Stimulated activated CD8-positive, alpha-beta memory T cell treated with anti-CD3 and anti-CD28 coated beads, Interleukin-7, amount 100 ng/mL, for 1 hour (primary cell): ENCODE measurements at places on chromosomes 2 and 18.

DNA sequence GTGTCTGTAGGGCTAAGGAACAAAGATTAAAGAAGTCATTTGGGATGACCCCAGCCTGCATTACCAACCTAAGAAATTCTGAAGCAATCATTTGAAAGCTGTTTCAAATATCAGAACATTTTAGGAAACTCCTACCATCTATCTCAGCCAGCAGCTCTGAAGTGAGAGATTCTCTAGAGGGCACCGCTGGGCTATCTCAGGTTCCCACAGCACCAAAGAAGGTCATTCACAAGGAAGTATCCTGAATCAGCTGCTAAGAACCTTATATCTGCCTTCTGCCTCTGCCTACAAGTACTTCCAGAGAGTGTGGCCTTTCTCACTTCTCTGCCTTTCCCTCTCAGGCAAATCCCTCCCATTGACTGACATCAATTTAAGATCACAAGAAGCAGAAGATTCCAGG, 13.4 kb upstream of the EVA1A start:
- no peak for DNase-seq

DNA sequence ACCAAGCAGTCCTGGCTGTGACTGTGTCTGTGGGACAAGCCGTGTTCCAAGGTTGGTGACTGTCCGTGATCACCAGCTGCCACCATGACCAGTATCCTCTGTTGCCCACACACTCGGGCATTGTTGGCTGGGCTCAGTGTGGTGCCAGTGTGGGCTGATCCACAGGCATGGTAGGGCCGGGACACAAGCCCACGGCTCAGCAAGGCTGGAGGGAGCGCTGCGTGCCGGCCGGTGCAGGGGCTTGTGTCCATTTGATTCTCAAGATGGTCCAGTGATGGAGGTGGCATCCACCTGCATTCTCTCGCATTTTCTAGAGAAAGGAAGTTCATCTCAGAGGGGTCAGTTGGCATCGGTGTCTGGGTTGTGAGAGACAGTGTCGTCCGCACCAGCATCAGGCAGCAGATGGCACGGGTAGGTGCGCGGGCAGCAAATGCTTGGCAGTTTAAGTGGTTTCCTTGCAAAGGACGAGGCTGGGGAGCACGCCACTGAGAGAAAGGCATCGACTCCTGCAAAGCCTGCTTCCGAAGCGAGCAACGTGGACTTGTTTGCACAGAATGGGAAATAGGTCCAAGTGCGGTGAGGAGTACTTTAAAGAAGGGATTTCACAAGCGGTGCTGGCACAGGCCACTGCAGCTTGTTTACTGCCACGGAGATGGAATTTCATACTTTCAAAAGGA, 20.9 kb downstream of the TWIST2 start:
- no peak for DNase-seq

- no peak for DNase-seq
Measured at GRCh38 chr2:69366-70344, 23.4 kb upstream of the FAM110C start.

DNA sequence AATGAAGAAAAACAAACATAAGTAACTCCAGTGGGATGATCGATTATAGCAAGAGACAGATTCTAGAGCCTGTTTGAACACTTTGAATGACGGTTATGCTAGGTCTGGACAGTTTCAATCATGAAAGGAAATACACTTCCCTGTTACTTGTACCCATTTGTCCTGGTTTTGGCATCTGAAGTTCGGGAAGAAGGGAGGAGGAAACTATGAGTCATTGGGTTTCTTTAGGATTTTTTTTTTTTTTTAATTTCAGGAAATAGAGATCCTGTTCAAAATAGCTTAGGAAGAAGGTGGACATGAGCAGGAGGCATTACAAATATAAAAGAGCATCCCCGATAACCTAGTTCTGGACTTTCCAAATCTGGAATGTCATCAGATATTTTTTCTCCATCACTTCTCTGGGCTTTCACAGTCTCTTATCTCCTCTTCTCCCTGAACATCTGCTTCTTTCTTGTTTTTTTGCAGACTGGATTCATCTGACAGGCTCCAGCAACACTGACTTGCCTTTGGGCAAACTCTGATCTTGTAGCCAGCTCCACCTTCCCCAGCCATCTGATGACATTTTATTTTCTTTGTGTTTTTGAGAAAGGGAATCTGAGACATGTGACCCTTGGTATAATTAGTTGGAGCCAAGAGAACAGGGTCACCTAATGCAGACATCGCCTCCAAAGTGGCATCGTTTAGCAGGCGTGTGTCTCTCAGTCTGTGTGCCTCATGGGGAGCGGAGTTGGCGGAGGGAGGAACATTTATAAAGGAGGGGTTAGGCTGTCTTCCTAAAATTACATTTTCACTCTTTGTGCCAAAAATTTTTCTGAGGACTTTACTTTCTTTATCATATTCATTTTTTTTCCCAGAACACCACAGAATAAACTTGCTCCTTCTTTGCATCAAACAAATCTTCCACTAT, 195.3 kb upstream of the EPHA4 start:
- DNase-seq, result no peak

GRCh38 chr18:11339188-11339775, 189.9 kb upstream of the PIEZO2 start:
- DNase-seq, result no peak

GRCh38 chr2:151651274-151651673, 83.0 kb downstream of the NEB start:
- no peak for DNase-seq

DNA sequence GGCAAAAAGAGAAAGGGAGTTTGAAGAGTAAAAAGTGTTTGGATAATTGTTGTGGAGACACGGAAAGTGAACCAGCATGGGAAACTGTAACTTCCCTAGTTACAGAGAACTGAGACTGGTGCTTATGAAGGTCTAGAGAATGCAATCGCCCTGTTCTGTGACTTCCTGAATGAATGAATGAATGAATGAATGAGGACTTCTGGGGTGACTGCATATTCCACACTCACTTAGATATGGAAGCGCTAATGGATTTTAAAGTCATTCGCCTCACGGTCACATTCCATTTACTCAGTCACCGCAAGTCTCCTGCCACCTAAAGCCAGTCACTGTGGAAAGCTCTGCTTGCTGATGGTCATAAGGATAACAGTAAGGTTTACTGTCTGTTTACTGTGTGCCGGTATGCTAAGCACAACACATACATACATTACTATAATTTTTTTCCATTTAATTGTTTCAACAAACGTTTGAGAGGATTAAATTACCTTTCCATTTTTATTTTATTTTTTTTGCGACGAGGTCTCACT, 138.2 kb downstream of the CABLES1 start:
- no peak for DNase-seq

DNA sequence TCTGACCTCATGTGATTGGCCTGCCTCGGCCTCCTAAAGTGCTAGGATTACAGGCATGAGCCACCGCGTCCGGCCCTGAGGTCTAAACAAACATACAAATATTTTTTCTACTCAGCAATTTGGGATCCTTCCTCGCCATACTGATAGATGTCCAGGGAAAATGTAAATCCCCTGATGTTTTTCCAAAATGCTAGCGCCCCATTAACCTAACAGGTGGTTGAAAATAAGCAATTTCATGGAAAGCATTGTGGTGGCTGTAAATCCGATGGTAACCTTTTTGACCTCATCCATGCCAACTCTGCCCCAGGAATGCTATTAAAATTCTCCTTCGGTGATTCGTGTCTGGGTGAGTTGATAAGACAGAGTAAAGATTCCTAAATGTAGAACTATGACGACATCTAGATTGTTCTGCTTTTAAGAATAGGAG, 19.3 kb downstream of the GEMIN6 start:
- DNase-seq, result no peak

- DNase-seq, result no peak
Measured at GRCh38 chr2:238168196-238169047, 9.7 kb downstream of the ERFE start.

DNA sequence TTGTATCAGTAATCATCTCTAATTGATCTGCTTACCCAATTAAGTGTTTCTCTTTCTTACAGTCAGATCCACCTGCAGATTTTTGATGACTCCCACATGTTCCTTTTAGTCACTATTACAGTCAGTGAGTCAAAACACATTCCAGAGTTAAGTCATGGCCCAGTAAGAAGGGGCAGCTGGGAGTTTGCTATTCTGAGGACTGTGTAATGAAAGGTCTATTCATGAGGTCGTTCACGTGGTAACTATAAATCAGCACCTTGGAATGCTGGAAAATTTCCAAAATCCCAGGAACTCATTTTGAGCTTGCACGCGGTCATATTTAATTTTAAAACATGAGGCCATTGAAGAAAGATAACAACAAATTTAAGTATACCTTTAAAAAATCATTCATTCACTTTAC, 252.5 kb downstream of the XIRP2 start:
- DNase-seq, result no peak

GRCh38 chr2:85893428-85894258, 4.9 kb upstream of the ST3GAL5 start:
- no peak for DNase-seq
